ENCODE measurements at places on chromosomes 16 and 17.

DNA sequence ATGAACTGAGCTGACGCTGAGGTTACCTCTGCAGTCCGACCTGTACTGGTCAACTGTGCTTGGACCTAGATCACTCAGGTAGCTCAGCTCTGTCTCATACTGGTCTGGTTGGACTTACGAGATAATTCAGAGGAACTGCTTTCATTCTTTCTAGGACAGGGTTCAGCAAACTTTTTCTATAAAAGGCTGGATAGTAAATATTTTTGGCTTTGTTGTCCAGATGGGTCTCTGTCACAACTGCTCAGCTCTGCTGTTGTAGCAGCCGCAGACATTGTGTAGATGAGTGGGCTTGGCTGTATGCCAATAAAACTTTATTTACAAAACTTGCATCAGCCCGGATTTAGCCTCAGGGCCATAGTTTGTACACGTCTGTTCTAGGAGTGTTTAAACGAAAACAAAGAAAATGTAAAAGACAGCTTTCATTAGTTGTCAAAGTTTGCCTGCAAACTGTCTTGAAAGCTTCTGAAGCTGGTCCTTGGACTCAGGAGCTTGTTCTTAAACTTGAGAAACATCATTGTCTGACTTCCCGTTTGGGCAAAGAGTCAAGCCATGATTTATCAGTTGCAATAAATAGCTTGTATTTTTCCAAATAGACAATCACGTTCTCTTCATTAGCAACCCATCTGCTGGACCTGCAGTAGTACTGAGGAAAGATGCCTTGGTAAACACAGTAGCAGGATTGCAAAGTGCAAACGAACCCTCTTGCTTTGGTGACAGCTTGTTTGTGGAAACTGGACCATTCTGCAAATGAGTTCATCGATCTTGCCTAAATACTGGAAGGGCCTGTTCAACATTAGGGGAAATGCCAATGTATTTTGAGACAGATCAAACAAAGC is 253.4 kb downstream of the SNX29 start:
- DNase-seq = peak; percentile 20

GRCh38 chr17:17926840-17927449 is 45.3 kb downstream of the TOM1L2 start:
- peak; percentile 37 for DNase-seq

- no peak for DNase-seq
These were observed 103.4 kb upstream of the NUDT7 start for GRCh38 chr16:77618951-77619350.

DNA sequence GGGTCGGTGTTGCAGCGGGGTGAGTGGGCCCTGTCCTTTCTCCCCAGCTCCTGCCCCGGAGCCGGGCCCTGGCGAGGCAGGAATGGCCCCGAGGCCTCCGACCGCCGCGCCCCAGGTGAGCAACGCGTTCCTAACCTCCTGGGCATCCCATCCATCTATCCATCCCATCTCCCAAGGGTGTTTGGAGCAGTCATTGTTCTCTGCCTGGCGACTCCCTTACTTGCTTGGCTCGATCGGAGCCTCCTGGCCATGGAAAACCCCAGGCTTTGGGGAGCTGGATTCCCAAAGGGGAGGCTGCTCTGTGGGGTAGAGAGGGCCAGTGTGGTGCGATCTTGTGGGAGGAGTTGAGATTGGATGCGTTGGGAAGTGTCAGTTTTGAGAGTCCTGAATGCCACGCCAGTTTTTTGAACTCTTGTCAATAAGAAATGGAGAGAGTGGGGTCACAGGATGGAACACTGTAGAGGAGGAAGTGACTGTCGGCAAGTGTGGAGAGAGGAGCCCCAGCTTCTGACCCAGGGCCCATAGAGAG is 684 bp downstream of the ZFP90 start:
- no peak for DNase-seq

DNA sequence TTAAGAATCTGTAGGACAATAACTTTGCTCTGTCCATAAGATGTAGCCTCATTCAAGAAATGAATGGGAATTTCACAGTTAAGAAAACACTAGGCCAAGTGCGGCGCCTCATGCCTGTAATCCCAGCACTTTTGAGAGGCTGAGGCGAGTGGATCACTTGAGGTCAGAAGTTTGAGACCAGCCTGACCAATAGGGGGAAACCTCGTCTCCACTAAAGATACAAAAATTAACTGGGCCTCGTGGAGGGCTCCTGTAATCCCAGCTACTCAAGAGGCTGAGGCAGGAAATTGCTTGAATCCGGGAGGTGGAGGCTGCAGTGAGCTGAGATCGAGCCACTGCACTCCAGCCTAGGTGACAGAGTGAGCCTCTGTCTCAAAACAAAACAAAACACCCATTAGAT is 19.9 kb upstream of the RSL1D1 start:
- no peak for DNase-seq

DNA sequence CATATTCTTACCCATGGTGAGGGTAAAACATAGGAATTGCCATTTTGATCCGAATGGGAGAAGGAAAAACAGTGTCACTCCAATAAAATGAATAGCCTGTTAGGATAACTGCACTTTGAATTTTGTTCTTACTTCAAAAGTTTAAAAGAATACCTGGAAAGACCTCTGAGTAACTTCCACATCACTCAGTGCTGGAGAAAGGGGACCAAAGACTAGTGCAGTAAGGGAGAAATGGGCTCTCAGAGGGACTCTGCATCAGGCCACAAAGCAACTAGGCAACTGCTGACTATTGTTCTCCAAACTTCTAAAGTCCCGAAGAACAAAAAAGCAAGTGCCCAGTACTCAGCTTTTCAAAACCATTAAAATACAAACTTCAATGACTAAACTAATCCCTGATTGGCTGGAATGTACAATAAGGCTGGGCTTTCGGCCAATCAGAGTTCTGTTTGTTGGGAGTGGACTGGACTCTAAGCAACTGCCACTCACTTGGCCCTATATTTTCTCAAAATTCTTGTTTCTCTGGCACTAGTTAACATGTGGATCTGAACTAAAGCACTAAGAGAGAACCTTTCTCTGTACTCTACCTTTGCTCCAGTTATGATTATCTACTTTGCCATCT is 6.2 kb downstream of the DNAJC7 start:
- DNase-seq = no peak

- no peak for DNase-seq
These were observed 24.8 kb downstream of the CCR7 start for GRCh38 chr17:40540448-40540847.

DNA sequence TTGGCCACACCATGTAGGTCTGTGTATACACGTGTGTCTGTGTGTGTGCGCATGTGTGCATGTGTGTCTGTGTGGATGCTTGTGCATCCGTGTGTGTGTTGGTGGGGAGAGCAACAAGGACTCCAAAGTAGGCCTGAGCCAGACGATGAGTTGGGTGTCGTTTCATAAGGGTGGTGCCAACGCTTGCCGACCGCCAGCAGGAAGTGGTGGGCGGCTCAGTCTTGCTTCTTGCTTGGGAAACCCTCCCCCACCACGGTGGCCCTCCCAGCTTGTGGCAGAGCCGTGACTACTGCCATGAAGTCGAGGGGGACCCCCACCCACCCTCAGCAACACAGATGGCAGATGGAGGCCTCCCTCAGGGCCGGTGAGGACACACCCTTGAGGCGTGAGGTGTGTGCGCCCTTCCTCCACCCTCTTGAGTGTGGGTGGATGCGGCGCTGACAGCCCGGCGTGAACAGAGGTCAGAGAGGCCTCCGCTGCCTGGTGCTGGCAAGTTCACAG is 17.5 kb downstream of the SBK1 start:
- DNase-seq = no peak

GRCh38 chr16:88379694-88380040 is 3.1 kb upstream of the ZNF469 start:
- DNase-seq = no peak

DNA sequence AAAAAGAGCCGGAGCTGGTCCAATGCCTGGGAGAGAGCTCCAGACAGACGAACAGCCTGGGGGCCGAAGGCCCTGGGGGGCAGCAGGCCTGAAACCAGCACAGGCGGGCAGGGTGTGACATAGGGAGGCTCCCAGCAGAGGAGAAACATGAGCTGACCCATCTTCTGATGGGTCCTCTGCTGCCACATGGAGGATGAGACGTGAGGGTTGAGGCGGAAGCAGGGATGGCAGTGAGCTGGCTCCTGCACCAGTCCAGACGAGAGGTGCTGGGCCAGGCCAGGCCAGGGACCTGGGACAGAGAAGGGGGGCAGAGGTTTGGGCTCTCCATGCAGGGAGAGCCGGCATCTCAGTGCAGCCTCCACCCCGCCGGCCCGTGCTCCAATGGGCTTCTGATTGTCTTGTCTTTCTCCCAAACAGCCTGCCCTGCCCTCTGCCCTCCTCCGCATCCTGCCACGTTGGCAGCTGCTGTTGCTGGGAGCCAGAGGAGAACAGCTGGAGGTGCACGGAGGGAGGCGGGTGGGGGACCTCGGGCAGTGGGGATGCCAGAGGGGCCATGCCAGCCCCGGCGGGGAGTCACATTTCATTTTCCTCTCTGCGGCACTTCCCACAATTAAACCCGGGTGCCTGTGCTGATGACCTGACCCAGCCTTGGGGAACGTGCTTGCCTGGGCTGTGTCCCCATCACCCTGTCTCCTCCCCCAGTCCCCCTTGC is 139.1 kb upstream of the GSE1 start:
- no peak for DNase-seq

DNA sequence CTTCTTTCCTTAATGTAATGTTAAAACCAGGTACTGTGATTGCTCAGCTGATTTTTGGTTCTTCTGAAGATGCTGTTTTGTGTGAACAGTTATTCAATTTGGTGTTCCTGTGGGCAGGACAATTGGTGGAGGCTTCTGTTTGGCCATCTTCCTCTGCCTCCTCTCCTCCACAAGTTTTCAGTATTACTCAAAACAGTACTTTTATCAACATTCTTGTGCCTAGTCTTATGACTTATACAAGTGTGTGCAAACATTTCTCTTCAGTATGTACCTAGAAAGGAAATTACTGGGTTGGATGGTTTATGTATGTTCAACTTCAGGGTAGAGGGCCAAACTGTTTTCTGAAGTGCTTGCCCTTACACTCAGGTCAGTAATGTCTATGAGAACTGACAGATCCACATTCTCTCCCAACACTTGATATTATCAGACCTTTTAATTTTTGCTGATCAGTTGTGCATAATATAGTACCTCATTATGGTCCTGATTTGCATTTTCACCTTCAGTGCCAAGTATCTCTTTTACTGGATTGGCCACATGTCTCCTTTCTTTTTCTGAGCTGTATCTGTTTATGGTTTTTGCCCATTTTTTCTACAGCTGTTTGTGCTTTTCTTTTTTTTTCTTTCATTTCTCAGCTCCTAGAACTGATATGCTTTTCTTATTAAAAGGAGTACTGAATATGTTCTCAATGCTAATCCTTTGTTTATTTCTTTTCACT is 50.9 kb downstream of the ERCC4 start:
- DNase-seq = no peak

GRCh38 chr16:78939597-78939996 is 660.9 kb downstream of the MAF start:
- DNase-seq = no peak

DNA sequence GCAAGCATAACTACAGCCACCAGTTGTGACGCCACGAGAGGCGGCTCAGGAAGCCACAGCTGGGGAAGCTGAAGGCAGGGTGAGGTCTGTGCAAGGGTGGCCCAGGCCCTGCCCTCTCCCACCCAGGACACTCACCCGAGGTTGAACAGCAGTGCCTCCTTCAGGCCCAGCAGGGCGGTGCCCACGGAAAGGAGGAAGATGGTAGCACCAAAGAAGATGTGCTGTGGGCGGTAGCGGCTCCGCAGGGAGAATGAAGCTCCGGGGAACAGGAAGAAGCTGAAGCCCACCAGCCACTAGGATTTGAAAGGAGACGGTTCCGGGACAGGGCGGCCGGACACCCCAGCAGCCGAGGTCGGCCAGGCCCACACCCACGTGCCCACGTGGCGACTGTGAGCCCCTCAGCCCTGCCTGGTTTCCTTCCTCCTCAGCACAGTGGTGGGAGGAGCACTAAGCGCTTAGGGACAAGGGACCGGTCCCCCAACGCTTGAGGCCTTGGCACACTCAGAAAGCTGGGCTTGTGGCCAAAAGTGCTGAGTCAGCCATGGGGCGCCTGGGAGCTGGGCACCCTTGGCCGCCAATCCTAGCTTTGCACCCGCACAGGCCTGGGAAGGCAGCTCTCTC is 11.0 kb downstream of the CYB561 start:
- peak; percentile 79 for DNase-seq

GRCh38 chr17:65553009-65553645 is 8.3 kb downstream of the AXIN2 start:
- DNase-seq = no peak

- no peak for DNase-seq
These were observed 177.5 kb downstream of the VPS53 start for GRCh38 chr17:537133-537532.

All from Ammon's horn (tissue), 1 donor.